ENCODE measurements at places on chromosomes 12 and 14.

GRCh38 chr14:98945611-98946570 is 326.1 kb downstream of the BCL11B start:
- no peak for DNase-seq

- no peak for DNase-seq
Measured at GRCh38 chr12:124403273-124403672, 108.4 kb downstream of the RFLNA start.

DNA sequence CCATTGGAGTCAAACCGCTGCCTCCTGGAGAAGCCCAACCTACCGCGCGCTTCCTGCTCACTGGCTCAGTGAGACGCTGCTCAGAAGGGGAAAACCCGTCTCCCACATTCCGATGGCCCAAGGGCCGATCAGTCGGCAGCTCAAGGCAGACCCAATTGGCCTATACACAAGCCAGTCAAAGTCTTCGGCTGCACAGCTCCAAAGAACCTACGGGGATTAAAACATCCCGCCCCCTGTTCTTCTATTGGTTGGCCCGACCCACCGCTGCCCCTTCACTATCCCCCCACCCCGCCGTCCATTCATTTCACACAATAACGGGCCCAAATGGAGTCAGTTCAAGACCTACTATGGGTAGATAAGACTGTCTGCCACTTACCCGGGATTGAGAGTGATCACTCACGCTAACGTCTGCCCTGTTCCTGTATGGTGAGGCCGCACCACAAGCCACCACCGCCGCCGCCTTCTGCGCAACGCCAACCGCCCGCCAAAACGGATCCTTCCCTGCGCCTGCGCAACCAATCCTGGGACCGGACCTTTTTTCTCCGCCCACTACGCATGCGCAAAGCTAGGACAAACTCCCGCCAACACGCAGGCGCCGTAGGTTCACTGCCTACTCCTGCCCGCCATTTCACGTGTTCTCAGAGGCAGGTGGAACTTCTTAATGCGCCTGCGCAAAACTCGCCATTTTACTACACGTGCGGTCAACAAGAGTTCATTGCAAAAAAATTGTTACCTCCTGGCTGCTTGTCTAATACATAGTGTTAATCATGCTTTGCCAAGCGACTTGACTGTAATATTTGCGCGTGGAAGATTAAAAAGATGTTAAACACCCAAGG is at the start of gene CBX5:
CBX5 (minus strand) TSS at position 491 of the 836 bp plus-strand sequence. CDS start 22,472 bp downstream, outside the sequence.
- DNase-seq, result peak; percentile 99

- no peak for DNase-seq
Measured at GRCh38 chr14:94681300-94682060, 69.3 kb downstream of the SERPINA3 start.

GRCh38 chr12:81257947-81258551 is 180.2 kb downstream of the ACSS3 start:
- no peak for DNase-seq

DNA sequence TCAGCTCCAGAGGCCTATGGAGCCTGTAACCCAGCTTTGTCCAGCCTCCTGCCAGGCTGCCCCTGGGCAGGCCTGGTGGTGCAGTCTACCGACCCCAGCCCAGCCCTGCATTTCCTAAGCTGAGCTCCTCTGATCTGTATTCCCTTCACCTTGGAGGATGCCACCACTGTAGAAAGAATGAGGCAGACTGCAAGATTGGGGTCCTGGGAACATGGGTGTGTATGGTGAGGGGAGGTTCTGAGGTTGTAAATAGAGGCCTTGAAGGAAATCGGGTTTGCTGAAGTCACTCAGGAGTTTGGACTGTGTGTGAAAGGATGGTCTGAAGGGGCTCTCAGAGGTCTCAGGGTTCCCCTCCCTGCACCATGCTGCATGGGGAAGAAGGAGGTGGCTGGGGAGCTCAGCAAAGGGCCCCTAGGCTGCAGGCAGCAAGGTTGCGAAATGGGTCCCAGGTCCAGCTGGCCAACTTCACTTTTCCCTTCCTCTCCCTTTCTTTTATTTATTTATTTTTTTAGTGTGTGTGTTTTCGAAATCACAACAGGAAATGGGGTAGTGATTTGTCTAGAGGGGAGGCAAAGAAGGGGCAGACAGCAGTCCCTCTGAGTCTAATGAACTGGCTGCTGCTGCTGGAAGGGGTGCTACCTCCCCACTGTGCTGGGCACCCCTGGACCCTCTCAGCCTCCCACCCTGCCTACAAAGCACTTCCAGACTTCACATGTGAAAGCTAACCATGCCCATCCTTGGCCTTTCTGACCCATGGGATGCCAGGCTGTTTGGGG is 1.2 kb upstream of the LRP1-AS start:
- no peak for DNase-seq

GRCh38 chr12:58386136-58386535 is 444.8 kb downstream of the ATP23 start:
- no peak for DNase-seq

DNA sequence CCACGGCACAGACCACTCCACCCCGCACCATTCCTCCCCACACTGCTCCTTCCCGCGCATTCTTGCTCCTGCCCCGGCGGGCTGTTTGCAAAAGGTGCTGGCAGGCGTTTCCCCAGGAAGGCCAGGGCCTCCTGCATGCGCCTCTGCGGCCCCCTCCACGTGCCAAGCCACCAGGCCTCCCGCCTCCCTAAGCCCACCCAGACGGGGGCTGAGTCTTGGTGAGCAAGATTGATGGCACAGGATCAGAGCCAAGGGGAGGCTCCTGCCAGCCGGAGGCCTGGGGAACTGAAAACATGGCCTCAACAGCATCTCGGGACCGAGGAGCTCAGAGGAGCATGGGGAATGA is 328.3 kb upstream of the DIO3 start:
- no peak for DNase-seq

- DNase-seq, result no peak
Measured at GRCh38 chr12:111606767-111607230, 7.7 kb upstream of the ATXN2 start.

DNA sequence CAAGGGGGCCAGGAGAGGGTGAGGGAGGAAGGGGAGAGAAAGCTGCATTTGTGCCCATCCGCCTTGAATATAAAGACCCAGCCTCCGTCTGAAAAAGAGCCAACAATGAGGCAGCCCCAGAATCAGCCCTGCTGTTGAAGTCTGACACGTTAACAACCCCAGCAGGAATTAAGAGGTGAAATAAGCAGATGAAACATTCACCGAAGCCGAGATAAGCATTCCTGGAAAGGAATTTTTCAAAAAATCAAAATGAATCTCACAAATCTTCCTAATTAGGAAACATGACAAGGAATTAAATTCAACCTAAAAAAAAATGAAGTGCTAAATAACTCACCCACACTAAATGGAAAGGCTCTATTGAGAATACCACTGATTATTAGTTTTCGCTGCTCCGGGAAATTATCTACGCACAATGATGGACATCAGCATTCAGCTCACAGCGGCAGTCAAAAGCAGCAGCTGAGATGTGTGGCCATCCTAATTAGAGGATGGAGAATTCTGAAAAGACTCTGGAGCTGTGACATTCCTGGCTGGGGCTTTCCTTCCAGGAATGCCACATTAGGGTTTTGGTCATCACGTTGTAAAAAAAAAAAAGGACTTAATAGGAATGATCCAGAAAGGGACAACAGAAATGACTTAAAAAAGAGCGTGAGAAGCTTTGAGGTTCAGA is 8.2 kb upstream of the PARP11 start:
- no peak for DNase-seq

GRCh38 chr12:109999983-110000505 is 814 bp downstream of the ANKRD13A start:
- no peak for DNase-seq

DNA sequence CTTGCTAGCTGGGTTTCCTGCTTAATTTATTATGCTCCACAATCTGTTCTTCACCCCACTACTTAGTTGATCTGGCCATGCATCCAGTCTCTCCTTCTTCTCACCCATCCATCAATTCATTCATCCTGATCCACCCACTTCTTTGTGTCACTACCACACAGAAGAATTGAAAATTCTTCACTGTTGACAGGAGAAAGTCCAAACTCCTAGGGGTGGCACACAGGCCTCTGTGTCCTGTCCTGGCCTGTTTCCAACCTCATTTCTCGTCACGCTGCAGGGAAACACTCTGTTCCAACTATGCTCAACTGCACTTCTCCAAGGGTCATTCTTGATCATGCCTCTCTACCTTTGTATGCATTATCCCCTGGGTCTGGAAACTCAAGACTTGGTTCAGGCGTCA is 10.6 kb upstream of the KRT83 start:
- DNase-seq, result no peak

GRCh38 chr12:123351349-123351748 is 13.3 kb downstream of the SBNO1 start:
- DNase-seq, result no peak

DNA sequence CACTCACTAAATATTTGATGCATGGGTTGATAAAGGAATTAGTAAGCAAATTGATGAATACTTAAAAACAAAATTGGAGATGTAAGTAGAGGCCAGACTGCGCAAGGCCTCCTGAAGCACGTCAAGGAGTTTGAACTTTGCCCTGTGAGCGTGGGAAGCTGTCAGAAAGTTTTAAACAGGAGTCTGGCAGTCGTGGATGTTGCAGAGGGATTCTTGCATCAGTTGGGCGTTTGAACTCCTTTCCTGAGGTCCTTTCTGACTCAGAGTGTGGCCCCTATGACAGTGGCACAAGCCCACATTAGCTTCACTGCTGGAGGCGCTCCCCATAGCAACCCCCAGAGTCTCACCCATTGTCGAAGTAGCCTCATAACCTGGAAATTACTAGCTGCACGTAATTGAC is 17.9 kb upstream of the IL22 start:
- no peak for DNase-seq

GRCh38 chr12:76002598-76003354 is 28.8 kb downstream of the PHLDA1 start:
- DNase-seq, result no peak

DNA sequence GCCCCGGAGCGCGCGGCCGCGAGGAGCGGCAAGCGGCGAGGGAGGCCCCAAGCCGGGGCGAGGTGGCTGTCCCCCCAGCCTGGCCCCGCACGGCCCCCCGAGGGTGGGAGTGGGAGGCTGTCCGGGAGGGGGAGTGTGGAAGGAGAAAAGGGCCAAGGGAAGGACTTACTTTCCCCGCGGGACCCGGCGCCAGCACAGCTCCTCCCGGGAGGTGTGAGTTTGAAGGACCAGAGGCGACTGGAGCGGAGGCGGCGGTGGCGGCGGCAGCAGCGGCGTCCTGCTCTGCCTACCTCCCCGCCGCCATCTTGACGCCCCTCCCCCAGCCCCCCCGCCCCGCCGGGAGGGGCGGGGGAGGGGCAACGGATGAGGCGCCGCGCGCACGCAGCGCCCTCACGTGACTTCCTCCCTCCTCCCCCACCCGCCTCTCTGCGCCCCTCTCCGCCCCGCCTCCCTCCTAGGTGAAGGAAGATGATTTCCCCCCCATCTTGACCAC is at the start of gene SBNO1:
SBNO1 (minus strand) TSS at position 316 of the 493 bp plus-strand sequence. CDS start 14,406 bp downstream, outside the sequence.
- peak; percentile 91 for DNase-seq

GRCh38 chr12:18343708-18344107 is 82.4 kb downstream of the PIK3C2G start:
- no peak for DNase-seq

DNA sequence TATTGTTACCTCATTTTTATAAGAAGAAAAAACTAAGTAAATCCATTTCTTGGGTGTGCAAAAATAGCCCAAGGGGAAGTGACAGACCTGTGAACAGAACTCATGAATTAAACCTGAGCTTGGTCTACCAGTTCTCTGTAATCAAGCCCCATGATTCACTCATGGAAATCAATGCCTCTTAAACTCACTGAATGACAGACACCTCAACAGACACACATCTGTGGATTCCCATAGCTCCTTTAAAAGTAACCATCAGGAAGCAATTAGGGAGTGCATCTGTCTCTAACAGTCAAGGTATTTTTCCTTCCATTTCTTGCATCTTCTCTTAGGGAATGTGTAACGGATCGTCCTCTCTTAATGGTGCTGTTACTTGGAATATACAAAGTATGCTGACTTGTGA is 215.0 kb upstream of the EEA1 start:
- no peak for DNase-seq

DNA sequence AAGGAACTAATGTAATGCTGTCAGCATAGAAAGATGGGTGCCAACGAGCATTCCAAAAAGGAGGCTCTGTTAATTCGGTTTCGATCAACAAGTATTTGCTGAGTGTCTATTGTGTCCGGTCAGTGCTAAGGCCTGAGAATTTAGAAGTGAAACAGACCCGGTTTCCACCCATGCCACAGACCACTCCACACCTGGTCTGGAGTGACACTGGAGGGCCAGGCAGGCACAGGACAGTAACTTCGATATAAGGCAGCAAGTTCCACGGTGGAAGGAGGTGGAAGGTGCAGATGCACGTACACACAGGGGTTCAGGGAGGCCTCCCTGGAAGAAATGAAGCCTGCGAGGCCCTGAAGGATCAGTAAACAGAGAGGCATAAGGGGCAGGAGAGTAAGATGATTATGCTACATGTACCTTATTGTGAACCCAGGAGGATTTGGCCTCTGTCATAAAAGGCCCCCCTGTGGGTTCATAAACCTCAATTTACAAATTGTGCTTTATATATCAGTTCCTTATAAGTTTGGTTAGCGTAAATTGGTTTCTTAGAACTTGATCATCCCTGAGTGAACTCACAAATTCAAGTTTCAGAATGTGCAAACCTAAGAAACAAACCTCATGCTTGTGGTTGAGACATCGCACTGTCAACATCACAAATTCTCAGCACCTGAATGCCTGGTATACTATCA is 25.9 kb downstream of the SSH1 start:
- DNase-seq, result no peak

GRCh38 chr12:53659011-53659551 is 16.8 kb downstream of the ATP5MC2 start:
- no peak for DNase-seq

GRCh38 chr12:113161415-113162016 is 12.0 kb downstream of the CFAP73 start:
- DNase-seq, result no peak

DNA sequence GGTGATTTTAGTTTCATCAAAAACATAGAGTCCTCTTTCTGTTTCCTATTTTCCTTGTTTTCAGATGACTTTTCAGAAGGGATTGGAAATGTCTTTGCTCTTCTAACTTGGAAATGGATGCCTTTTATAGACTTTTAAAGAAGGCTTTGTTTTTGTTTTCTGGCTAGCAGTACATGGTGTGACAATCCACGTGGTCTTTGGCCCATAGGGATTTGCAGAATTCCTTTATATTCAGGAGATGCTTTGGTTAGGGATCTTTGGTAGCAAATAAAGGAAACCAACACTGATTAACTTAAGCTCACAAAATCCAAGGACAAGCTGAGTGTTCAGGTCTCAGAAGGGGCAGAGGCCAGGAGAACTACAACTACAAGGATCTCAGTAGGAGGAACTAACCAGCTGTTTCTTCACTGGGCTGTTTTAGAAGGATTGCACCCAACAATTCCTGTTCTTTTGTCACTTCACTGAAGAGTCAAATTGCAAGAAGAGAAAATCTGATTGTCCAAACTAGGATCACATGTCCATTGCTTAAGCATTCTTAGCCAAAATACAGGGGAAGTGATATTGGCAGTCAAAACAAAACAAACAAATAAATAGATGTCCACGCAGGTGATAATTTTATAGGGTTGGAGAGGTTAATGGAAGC is 58.6 kb upstream of the MANSC4 start:
- DNase-seq, result no peak

GRCh38 chr12:78579846-78580245 is 284.7 kb upstream of the SYT1 start:
- DNase-seq, result no peak
